ENCODE measurements at places on chromosomes 16 and 17.

GRCh38 chr17:80644536-80644935 is 99.9 kb downstream of the RPTOR start:
- DNase-seq = no peak

- DNase-seq = no peak
Observed at GRCh38 chr16:9268446-9268845, 177.0 kb downstream of the HAPSTR1 start.

DNA sequence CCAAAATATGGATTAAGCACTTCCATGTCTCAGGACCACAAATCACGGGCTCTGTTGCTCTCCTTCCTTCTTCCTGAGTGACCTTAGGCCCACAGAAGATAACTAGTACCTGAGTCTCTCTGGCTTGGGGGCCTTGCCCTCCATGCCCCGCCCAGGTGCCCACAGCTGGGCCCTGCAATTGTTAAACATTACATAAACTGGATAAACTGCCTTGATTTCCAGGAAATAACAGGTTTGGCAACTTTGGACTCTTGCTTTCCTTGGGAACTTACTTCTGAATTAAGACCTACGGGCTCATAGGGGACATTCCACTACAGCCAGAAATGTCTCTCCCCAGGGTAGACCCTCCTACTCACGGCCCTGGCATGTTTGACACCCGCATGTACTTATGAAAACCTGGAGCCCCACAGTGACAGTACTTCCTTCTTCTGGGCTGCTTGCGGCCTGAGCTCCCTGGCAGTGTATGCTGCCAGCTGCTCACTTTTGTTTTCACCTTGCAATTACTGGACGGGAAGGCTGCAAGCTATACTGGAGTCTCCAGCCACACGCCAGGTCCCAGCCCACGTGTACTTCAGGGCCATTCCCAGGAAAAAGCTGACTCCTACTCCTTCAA is 2.3 kb upstream of the UBALD2 start:
- DNase-seq = no peak

- DNase-seq = no peak
Observed at GRCh38 chr16:86902656-86903001, 324.3 kb downstream of the FOXL1 start.

- no peak for DNase-seq
Observed at GRCh38 chr16:78639775-78640174, 540.3 kb downstream of the WWOX start.

DNA sequence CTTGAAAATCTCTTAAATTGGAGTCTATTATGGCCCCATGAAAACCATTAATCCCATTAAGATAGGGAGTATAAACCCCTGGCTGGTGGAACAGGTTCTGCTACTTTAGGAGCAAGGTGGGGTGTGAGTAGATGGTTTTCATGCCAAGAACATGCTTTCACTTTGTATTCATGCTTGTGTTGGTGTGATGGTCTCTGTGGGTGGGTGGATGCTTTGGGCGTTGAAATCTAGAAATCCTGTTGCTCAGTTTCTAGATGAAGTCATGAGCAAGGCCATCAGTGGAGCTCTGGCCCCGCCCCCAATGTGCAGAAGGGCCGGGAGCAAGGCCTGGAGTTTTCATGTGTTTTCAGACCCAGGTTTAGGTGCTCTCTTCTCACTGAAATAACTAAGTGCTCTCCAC is 20.1 kb downstream of the PLD6 start:
- DNase-seq = no peak

GRCh38 chr16:73172973-73173709 is 125.2 kb upstream of the ZFHX3 start:
- DNase-seq = no peak

DNA sequence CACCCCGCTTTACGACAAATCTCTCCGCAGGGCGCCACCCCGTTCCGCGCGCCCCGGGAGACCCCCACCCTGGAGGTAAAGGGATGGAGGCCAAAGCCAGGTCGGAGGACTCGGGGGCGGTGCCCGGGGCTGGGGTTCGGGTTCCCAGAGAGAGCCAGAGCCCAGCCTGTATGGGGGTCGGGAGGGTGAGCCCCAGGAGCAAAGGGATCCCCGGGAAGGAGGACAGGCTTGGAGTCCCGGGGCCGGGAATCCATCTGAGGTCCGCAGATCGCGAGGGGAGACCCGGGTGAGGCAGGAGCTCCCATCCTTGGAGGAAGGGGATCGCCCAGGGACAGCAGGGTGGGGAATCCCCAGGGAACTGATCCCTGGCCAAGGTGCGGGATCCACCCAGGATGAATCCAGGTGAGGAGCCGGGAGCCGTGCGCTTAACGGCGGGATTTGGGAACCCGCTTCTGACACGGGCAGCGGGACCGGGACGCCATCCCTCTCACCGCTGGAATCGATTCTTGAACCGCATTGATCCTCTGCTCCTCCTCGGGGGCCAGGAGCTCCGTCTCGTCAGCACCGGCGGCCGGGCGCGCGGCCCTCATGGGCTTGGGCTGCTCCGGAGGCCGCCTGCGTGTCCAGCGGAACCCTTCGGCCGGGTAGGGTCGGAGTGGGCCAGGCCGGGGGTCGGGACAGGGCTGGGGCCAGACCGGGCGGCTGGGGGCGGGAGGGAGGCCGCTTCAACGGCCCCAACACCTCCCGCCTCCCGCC is at the start of gene MMD:
MMD (minus strand) TSS at position 657 of the 756 bp plus-strand sequence; CDS start at position 517, 140 bp downstream.
- DNase-seq = peak; percentile 22

Data from naive thymus-derived CD4-positive, alpha-beta T cell (primary cell).